KG1 (cell line): ENCODE measurements at places on chromosomes 12 and 14.

DNA sequence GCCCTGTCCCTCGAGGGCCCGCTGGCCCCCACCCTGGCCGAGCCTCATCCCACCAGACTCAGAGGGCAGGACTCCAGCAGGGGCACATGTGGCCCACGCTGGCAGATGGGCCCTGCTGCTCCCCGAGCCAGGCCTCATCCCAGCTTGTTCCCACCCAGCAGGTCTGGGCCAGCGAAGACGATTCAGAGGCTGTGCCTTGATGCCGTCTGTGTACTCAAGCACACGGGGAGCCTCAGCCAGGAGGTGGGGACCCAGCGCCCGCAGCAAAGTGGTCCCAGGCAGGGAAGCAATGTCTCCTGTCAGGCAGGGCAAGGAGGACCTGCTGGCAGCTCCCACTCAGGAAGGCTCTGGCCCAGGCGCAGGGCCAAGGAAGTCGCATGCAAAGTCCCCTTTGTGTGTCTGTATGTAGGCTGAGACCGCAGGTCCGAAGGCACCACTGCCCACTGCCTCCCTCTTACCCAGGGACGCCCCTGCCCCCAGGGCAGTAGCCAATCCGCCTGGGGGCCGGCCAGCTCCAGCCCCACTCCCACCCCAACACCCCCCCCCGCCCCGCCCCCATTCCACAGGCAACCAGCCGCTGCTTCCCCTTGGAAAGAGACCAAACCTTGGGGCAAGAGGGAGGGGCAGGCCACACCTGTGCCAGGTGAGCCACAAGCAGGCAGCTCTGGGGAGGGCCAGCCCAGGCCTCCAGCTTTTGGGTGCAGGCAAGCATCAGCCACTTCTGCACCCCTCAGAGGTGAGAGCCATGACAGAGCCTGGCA lies 9.4 kb downstream of the DEGS2 start:
- DNase-seq, result no peak

DNA sequence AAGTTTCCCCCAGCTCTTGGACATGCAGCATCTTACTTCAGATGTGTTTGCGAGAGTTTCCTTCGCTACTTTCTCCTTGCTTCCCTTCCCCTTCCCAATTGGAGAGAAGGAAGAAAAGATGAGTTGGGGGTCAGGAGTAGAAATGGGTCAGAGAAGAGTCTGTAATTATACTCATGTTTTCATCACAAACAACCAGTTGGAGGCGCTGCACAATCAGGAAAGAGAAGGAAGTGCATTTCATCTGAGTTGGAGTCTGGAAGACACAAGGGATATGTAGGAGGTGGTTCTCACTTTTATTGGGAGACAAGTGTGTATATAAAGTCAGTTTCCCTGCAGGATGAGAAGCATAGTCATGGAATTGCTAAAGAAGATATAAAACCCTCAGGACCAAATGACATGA lies 31.3 kb upstream of the VSX2 start:
- no peak for DNase-seq

DNA sequence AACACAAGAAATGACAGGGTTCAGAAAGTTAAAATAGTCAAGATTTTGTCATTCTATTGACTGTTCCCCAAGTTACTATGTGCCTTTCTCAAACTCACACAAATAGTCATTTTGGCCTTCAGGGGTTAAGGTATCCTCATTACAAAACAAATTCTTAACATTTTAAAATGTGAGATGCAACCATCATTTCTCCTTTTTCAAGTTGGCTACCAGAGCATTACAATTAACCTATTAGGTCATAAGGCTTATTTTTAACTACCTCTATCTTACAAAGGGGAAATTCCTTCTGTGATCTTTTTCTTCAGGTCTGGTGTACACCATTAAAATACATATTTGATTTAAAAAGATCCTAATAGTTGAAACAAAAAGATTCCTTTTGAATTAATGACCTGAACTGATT lies 61.2 kb downstream of the SLC38A1 start:
- DNase-seq, result no peak

DNA sequence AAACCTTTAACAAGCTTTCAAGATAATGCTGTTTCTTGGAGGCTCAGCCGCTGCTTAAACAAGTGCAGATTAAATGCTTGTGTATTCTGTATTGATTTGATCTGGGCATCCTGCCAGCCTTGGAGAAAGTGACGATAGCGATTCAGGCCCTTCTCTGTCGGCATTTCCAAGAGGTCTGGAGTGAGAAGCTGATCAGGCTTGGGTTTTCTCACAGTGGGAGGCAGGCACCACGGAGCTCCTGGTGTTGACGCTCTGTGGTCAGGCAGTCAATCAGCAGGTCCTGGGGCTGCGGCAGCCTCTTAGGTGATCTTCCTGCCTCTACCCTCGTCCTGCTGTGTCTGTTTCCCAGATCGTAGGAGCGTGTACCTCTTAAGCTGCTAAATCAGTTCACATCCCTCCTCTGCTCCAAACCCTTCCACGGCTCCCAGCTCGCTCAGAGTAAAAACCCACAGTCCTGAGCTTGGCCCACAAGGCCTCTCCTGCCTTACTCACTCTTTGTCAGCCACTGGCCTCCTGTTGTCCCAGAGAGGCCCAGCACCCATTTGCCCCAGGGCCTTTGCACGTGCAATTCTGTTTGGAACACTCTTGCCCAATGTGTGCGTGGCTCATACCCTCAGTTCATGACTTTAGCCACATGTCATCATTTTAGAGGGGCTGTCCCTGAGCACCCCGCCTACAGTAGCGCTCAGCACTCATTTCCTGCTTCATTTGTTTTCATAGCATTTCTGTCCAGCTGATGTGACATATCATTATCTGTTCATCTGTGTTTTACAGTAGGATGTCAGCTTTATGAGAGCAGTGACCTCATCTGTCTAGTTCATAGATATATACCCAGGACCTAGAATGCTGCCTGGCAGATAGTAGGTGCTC lies 155.4 kb downstream of the AACS start:
- DNase-seq, result no peak

GRCh38 chr14:93939304-93940229 lies 12.4 kb downstream of the FAM181A start:
- DNase-seq, result no peak

DNA sequence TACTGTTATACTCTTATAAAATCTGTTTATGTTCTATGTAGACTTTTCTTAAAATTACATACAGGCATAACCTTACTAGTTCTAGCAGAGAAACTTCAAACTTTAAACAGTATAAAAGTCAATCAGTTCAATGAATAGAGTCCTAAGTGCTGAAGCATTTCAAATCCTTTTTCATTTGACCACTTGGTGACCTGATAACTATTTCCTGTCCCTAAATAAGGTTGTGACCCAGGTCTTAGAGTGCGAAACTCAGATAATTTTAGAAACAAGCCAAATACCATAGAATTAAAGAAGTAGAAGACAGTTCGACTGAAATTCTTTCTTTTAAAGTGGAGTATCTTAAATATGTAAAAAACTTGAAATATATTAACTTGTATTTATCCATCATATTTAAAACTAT lies 96.2 kb upstream of the ALX1 start:
- DNase-seq, result no peak

DNA sequence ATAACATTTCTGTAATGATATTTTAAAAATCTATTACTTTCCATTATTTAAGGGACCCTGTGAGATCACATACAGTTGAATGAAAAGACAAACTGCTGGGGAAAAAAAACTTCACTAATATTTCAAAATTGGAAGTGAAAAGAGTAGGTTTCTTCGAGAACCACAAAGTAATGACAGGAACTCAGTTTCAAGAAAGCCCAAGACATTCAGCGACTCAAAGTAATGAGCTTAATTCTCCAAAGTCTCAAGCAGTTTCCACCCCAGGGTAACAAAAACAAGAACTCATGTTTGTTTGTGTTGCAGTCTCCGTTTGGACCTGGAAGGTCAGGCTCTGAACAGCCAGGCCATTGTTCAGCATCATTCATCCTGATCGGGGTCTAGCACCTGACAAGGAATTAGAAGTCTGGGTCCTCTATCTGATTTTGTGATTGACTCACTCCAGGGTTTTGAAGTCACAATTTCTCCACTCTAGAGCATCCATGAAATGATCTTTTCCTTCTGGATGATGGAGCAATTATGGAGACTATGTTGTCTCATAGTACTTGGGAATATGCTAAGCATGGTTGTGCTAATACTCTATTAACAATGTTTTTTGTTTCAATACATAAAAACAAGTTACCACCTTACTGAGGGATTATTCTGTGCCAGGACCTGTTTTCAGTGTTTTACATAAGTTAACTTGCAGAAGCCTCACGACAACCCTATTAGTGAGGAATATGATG lies 126.9 kb downstream of the SLC25A21 start:
- no peak for DNase-seq

- DNase-seq, result no peak
These were observed 58.9 kb upstream of the FRMD6 start for GRCh38 chr14:51592836-51593235.

DNA sequence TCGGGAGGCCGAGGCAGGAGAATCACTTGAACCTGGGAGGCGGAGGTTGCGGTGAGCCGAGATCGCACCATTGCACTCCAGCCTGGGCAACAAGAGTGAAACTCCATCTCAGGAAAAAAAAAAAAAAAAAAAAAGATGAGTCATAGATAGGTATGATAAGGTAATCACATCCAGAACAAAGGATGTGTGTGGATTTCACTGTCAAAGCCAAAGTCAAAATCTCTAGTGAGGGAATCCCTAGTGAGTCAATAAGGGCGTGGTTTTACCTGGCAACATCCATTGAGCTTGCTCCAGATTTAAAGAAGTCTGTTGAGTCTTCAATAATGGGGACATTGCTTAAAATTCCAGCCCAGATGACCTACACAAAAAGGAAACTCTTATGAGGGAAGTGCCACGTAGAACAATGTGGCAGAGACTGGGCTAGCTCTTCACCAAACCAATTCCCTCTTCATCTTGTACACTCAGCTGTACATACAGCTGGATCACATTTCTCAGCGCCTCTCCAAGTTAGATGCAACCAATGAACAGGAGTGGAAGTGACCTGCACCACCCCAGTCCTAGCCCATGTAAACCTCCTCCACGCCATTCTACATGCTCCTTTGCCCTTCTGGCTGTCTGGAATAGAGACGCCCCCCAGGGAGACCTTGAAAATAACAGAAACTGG lies 23.4 kb downstream of the ALDH1L2 start:
- DNase-seq, result no peak

DNA sequence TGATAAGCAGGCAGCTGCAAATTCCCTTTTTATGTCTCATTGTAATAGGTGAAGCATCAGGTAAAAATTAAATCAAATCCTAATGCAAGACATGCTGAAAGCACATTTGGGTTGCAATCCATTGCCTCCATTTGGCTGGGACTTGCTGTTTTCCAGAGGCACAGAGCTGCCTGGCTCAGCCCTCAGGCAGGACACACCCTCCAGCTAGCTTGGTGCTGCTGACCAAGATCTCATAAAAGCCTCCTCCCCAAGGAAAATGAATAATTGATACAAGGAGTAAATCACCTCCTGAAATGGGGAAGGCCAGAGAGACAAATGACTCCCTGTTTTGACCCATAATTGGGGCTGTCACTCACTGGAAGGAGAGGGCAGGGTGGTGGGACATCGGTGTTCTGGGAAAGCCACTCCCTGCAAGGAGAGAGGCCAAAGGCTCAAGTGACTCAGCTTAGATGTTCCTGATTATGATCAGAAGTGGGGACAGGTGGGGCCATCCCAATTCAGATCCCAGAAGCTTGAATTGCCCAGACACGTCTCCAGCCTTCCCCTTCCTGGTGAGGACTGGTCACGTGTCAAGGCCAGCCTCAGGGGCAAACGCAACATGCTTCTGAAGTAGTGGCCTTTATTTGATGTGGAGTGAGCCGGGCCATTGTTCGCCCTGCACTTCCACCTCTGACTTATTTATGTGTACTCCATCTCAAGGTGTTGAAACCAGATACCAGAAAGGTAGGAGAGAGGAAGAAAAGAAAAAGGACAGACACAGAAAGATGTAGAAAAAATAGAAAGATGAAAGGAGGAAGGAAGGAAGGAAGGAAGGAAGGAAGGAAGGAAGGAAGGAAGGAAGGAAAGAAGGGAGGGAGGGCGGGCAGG lies 773.7 kb downstream of the BCL11B start:
- no peak for DNase-seq

GRCh38 chr14:39877577-39878190 lies 445.5 kb upstream of the FBXO33 start:
- DNase-seq, result no peak

- no peak for DNase-seq
These were observed 144.7 kb downstream of the KTN1 start for GRCh38 chr14:55724736-55725135.

DNA sequence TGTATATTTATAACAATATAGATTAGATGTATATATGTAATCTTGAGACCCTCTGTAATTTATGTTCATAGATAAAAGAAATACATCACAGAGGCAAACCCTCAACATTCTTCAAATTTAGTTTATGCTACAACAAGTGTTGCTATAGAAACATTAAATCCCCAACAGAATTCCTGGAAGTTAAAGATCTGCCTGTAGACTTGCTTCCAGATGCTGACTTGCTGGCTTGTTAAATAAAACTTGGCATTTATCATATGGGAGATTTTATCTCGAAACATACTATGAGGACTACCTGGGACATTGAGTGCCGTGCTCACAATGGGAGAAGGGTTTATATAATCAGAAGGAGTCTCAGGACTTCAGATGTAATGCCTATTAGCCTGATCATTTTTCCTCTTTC lies 136.3 kb upstream of the PLXNC1 start:
- no peak for DNase-seq

DNA sequence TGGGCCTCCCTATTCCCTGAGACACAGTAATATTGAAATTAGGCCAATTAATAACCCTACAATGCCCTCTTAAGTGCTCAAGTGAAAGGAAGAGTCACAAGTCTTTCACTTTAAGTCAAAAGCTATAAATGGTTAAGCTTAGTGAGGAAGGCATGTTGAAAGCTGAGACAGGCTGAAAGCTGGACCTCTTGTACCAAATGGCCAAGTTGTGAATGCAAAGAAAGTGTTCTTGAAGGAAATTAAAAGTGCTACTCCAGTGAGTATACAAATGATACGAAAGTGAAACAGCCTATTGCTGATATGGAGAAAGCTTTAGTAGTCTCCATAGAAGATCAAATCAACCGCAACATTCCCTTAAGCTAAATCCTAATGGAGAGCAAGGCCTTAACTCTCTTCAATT lies 140.8 kb downstream of the PTCSC3 start:
- DNase-seq, result no peak

GRCh38 chr14:65588426-65589140 lies 176.1 kb downstream of the FUT8 start:
- DNase-seq, result no peak

DNA sequence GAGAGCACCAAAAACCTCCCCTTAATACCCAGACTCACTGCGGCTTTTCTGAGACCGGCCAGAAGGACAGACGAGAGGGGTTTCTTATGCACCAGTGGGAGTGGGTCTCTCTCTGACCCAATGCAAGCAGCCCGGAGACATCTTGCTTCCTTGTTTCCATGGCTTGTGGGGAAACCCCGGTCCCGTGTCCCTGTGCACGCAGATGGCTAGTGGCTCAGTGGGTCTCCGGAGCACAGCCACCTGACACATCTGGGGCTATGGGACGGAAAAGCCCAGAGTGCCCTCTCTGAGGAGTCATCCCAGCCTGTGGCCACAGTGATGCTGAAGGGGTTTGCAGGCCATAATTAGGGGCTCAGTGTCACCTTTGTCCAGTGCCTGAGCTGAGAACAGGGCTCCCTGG lies 197.6 kb downstream of the PHETA1 start:
- DNase-seq, result no peak
